Activated CD8-positive, alpha-beta memory T cell treated with anti-CD3 and anti-CD28 coated beads for 1 hour (primary cell): ENCODE measurements at places on chromosomes 1 and 21.

DNA sequence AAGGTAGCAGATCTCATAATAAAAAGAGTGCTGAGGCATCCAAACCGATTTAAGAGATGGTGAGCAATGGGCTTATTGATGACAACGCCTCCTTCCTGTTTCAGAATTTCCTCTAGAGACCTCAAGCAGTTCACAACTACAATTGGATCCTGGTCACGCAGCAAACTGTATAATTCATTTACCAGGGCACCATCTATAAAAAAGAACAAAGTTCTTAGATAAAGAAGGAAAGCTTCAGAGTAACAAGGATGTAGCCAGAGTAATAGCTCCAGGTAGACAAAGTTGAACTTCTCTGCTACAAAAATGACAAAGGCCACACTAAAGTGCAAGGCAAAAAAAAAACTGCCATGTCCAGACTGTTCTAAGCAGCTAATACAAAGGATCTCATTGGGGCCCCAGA is 3.4 kb downstream of the AP4B1 start:
- no peak for DNase-seq

DNA sequence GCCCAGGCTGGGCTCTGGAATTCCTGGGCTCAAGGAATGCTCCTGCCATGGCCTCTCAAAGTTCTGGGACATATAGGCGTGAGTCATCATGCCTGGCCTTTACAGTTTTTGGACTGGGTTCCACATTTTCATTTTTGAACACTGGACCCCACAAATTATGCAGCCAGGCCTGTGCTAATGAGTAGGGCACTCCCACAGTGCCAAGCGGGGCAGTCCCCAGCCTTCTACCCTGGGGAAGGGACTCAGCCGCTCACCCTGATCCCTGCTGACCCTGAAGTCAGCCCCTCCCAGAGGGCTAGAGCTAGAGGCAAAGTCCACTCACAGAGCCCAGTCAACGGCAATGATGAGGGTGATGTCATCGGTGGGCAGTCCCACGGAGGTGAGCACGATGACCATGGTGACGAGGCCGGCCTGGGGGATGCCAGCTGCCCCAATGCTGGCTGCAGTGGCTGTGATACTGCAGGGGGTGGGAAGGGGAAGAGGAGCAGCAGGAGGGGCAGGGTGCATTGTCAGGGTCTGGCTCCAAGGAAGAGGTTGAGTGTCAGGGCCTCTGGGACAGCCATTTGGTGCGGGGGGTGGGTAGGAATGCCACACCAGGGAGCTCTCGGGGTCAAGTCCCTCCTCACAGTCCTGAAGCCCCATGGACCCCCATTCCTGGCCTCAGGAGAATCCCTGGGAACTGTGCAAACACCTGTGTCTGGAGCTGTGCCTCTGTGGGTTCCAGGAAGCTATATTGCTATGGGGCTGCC is 27.6 kb downstream of the PODN start:
- DNase-seq = no peak

DNA sequence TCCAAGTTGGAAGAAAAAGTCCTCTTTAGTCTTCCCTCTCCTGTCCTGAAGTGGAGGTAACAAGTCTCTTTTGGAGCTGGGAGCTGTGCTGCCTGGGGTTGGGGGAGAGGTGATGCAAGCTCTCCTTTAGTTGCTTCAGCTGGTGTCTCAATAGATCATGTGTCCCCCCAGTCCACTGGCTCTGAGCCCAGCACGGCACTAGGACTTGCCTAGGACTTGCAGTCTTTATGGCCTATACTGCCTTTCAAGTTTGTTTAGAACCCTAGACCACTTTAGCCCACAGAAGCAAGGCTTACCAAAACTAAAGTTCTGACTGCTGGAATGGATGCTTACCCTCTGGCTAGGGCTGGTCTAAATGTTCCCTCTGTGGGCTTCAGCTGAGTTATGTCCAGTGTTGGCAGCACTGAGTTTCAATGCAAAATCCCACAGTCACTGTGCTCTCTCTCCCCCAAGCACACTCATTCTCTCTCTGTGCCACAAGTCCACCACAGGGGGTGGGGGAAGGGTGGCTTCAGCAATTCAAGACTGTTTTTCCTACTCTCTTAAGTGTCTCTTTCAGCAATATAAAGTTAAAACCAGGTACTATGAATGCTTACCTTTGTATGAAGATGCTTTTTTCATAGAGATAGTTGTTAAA is 185.0 kb downstream of the DNAH14 start:
- DNase-seq = no peak

GRCh38 chr21:34077888-34078287 is 4.5 kb downstream of the MRPS6 start:
- no peak for DNase-seq

- no peak for DNase-seq
Measured at GRCh38 chr21:15441060-15441493, 288.7 kb upstream of the USP25 start.

DNA sequence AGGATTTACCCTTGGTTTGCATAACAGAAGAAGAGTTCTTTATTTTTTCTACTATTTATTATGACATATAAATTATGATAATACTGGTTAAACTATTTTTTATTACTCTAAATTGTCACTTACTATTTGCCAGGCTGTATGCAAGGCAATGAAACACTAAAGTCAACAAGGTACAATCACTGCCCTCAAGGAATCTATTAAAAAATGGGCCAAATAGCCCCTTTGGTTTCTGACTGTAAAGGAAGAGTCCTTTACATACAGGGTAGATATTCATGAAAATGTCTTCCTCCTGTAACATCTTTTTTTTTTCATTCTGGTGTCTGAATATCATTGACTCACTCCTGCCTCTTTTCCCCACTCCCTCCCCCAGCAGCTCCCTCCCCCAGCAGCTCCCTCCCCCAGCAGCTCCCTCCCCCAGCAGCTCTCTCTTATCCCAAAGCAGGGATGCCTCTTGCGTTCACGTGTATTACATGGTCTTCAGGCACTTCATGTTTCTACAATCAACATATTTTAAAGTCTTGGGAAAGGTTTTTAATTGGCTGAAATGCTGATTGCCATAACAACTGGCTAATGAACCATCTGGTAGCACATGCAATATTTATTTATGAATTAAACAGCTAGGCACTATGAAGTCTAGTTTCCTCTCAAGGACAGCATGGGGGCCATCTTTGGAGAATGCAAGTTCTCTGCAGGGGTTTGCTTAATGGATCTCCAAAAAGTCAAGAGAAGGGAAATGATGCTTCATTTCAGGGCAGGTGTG is 400.4 kb upstream of the PLXNA2 start:
- no peak for DNase-seq

DNA sequence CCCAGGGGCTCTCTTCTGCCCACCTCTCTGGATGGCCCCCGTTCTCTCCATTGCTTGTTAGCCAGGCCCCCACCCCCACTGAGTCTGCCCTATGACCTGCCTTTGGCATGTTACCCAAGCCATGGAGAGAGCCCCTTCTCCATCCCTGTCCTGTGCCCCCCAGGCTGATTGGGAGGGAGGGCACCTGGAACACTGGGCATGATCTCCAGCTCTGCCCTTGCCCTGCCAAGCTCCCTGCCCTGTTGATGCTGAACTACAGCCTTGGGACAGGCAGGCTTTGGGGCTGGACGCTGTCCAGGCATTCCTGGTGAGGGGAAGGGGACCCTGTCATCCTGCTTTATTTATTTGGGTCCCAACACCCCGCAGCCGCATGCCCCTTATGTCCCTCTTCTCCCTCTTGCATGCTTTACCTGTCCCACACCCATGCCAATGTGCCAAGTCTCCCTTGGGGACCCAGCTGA is 10.7 kb downstream of the TRIM46 start:
- DNase-seq = no peak

DNA sequence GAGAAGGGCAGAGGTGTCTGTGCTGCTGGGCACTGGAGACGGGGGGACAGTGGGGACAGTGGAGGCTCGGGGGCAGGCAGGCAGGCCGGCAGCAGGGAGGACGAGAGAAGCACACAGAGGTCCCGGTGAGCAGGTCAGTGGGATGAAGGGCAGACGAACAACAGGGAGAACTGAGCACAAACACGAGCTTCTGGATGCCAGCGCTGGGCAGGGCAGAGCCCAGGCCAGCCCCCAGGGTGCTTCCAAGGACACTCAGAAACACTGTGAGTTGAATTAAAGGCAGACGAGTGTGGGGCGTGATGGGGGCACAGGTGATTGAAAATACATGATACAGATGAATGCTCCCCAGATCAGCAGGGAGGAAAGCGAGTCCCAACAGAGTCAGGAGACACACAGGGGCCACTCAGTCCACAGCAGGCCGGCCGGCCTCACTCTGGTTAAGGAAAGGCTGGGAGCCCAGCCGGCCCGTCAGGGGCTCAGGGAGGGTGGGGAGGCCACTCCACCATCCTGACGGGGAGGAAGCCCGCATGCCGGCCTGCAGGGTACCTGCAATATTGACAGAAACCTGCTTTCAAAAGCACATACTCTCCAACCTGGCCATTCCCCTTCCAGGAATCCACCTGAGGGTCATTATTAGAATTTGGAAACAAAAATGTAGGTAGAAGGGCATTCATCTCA is 14.1 kb downstream of the SLC19A1 start:
- DNase-seq = no peak
